ENCODE measurements at places on chromosomes 2 and 18. TPM values are rescaled to one million over a fixed set of nuclear protein-coding genes. Genes with fewer than 3 reads are reported as not detected.

DNA sequence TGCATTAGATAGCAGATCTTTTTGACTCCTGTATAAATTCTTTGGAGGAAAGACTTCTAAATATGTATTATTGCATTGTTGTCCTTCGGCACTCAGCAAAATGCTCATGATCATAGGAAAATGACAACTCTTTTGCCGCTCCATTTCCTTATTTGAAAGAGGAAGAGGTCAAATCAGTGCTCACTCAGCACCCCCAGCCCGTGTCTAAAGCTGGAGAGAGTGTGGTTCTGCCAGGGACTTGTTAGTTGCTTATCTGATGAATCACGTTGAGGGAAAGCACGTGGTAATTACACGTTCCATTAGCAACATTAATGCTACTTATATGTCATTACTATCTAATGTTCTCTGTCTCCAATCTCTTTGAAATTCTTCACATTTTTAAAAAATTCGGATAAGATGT is 46.0 kb upstream of the MBP start:
- H3K27me3 ChIP-seq = no peaks in the 10 kb centered on the region
- no peak overlapping the region for H3K4me3 ChIP-seq
- peaks cover 6% of the 10 kb centered on the region for H3K4me1 ChIP-seq
- no peak overlapping the region for H3K27ac ChIP-seq
- H3K36me3 ChIP-seq = no peaks in the 10 kb centered on the region

GRCh38 chr18:37502601-37503000 is 63.0 kb downstream of the CELF4 start:
- DNase-seq = no peak
- H3K27ac ChIP-seq = no peak overlapping the region
- H3K27me3 ChIP-seq = no peaks in the 10 kb centered on the region
- no peak overlapping the region for H3K4me3 ChIP-seq
- peaks cover 24% of the 10 kb centered on the region for H3K4me1 ChIP-seq

DNA sequence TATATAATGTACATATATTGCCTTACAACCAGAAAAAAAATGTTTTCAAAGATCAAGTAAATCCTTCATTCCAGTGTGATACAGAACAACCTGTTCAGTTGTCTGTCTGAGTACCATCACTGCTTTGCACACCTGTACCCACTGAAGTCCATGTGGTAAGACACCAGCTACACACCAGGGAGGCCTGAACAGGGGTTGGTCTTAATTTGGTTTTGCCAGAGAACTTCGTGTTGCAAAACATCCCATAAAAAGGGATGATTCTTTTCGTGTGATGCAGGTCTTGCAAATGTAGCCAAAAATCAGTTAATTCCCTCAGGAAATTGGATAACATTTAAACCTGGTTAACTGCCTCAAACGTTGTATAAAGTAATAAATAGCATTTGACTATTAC is 73.7 kb upstream of the SLC1A4 start:
- H3K27me3 ChIP-seq = no peaks in the 10 kb centered on the region
- H3K4me1 ChIP-seq = peaks cover 8% of the 10 kb centered on the region
- H3K4me3 ChIP-seq = no peak overlapping the region

DNA sequence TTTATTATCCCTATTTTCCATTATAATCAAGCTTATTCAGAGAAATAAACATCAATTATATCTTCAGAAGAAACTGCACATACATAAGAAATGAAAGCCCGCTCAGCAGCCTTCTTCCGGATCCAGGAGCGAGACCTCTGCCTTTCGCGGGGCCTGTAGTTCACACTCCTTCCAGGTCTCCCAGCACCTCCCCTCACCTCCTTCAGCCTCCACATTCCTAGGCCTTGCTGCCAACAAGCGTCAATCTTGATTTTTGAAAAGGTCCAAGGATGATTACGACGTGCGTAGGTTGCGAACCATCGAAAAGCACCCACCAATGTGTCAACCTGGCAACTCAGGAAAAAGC is 355 bp upstream of the KIDINS220 start:
- peaks cover 14% of the 10 kb centered on the region for H3K4me1 ChIP-seq
- H3K36me3 ChIP-seq = no peaks in the 10 kb centered on the region
- no peak for DNase-seq
- H3K4me3 ChIP-seq = peak overlapping the region; percentile 14
- H3K27me3 ChIP-seq = no peaks in the 10 kb centered on the region

GRCh38 chr2:47272031-47272864 is 117.1 kb upstream of the STPG4 start:
- peak overlapping the region; percentile 41 for H3K4me3 ChIP-seq
- H3K27ac ChIP-seq = no peak overlapping the region
- H3K27me3 ChIP-seq = no peaks in the 10 kb centered on the region
- peak; percentile 56 for DNase-seq

DNA sequence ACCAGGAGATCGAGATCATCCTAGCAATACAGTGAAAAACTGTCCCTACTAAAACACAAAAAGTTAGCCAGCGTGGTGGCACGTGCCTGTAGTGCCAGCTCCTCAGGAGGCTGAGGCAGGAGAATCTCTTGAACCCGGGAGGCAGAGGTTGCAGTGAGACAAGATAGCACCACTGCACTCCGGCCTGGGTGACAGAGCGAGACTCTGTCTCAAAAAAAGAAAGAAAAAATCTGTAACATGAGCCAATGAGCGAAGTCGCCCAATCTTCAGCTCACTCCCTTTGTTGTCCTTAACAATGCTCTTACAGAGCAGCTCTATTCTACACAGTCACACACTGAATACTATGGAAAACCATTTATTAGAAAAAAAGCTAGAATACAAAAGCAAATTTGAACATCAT is 22.0 kb downstream of the FAM98A start:
- H3K36me3 ChIP-seq = no peaks in the 10 kb centered on the region
- no peaks in the 10 kb centered on the region for H3K27me3 ChIP-seq
- H3K4me1 ChIP-seq = no peaks in the 10 kb centered on the region
- no peak overlapping the region for H3K4me3 ChIP-seq

GRCh38 chr2:10814571-10815331 is 2.2 kb upstream of the PDIA6 start:
- peaks cover 6% of the 10 kb centered on the region for H3K27me3 ChIP-seq
- no peaks in the 10 kb centered on the region for H3K36me3 ChIP-seq
- peaks cover 27% of the 10 kb centered on the region for H3K4me1 ChIP-seq
- no peak overlapping the region for H3K4me3 ChIP-seq
- peak; percentile 63 for DNase-seq

- DNase-seq = no peak
- no peaks in the 10 kb centered on the region for H3K4me1 ChIP-seq
- no peaks in the 10 kb centered on the region for H3K27me3 ChIP-seq
- H3K27ac ChIP-seq = no peak overlapping the region
Measured at GRCh38 chr2:163266772-163267171, 428.2 kb upstream of the KCNH7 start.

DNA sequence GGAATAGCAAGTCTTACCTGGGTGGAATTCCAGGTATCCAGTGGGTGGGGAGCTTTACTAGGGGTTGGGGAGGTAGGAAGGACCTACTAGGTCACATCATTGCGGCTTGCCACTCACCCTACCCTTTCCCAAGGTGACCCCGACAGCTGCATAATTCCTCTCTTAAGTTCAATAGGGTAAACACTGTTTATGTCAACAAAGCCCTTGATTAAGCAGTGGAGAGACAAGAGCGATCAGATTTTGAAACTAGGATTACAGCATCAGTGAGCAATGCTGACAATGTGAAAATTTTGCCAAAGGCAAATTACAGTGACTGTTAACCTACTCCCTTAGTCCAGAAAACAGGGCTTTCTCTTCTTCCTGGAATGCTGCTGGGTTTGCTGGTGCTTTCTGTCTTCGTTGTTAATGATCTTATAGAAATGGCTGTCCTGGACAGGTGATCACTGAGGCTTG is 14.5 kb downstream of the SLC19A3 start:
- no peak overlapping the region for H3K4me3 ChIP-seq
- no peaks in the 10 kb centered on the region for H3K36me3 ChIP-seq
- H3K4me1 ChIP-seq = no peaks in the 10 kb centered on the region

Gene LDLRAD4
- total RNA-seq = 20.8 TPM

Gene SPEG
- 176 TPM for total RNA-seq

Gene ABCG8
- total RNA-seq = not detected

Gene SERPINB10
- total RNA-seq = 0.04 TPM
